ENCODE measurements at places on chromosomes 7 and 10.

DNA sequence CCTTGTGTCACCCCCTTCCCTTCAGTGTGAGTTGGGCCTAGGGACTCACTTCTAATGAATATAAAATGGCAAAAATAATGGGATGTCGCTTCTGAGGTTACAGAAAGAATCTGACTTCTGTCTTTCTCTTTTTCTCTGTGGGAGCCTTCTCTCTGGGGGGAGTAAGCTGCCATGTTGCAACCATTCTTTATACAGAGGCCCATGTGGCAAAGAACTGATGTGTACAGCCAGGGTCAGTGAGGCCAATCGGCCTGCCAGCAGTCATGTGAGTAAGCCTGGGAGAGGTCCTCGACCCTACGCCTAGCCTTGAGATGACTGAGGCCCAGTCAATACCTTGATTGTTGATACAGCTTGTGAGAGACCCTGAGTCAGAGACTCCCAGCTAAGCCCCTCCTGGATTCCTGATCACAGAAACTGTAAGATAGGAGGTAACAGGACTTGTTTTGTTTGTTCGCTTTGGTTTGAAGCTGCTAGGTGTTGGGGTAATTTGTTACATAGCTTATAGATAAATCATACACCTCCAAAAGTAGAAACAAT lies 1.7 kb downstream of the TCAF1 start:
- peak; percentile 45 for DNase-seq

- DNase-seq: peak; percentile 46
These were observed 879 bp downstream of the NUDT5 start for GRCh38 chr10:12194752-12195271.

DNA sequence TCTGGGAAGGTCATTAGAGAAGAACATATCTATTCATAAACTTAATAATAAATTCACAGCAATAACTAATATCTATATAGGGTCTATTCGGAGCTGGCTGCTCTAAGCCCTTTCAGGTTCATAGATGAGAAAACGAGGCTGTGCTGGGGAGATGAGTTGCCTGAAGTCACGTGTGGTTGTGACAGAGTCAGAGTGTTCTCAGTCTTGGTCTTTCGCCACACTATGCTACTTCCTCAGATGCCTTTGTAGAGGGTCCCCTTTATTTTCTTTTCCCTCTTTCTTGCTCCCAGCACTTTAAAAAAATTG lies 43.7 kb upstream of the FAM180A start:
- DNase-seq: no peak

- no peak for DNase-seq
These were observed 168.6 kb downstream of the MLLT10 start for GRCh38 chr10:21702633-21703111.

DNA sequence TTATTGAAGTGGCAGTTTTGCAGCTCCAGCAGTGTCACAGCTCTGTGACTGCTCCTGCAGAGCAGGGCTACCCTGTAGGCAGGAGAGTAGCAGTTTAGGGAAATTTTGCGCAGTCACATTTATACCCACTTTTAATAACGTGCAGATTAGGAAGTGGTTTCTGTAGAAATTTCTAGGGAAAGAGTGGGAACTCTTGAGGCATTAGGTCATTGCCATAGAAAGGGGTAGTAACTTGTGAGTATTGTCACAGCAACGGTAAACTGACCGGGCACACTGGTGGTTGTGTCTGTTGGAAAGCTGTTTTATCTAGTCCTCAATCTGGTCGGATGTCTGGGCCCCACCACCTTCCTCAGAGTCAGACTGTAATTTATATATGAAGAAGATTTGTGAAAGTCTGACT lies 51.9 kb downstream of the CDC14C start:
- DNase-seq: no peak

DNA sequence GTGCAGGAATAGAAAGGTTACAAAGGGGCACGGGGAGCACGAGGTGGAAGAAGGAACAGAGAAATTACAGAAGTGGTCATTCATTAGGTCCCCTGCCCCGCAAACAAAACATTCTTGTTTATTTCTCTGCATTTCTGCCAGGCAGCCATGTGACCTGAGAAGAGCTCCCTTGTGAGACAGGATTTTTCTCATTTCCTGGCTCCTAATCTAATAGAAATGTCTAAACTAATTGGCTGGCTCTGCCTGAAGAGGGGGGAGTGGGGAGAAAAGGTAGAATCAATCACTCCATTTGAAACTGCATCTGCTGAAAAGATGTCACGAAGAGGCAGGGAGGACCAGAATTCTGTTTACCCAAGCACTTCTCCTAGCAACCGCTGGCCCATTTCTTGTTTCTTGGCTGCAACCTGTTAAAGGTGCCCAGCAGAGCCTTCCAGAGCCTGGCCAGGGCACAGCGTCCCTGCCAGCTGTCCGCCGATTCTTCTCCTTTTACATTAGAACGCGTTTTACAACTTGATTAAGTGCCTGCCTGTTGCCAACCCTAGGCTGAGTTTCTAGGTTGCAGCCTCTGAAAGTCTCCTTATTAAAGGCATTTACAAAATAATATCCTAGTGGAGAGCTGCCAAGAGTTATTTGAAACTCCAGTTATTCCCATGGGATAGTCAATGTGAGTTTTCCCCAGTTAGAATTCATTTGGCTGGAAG lies 1227.6 kb downstream of the TYW1 start:
- no peak for DNase-seq

DNA sequence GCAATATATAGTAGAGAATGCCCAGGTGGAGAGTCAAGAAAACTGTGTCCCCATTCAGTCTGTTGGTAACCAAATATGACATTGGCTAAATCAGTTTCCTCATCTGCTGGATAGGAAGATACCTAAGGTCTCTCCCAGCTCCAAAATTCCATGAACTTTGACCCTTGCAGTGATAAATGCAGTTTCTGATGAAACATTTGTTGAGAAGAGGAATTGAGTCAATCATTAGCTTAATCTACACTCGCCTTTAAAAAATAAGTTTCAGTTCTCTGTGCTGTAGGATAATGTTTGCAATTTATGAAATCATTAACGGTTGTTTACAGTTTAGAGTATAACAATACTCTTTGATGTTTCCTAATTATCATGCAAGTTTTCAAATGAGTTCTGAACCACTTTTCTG lies 38.0 kb upstream of the SLC25A13 start:
- DNase-seq: no peak

DNA sequence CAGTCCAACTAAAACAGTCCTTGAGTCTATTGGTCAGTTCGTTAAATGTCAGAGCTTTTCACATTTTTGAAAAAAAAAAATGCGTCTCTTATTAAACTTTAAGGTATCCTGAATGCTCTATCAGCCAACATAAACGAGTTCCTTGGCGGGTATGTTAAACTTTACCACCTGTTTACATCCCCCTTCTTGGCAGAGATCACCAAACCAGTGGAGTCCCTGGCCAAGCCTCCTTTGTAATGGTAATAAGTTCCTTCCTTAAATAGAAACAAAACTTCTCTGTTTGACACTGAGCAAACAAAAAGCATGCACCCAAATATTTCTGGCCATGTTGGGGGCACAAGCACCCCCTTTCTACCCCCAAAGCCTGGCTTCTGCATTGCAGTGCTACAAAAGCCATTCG lies 3.2 kb downstream of the TRIL start:
- no peak for DNase-seq

DNA sequence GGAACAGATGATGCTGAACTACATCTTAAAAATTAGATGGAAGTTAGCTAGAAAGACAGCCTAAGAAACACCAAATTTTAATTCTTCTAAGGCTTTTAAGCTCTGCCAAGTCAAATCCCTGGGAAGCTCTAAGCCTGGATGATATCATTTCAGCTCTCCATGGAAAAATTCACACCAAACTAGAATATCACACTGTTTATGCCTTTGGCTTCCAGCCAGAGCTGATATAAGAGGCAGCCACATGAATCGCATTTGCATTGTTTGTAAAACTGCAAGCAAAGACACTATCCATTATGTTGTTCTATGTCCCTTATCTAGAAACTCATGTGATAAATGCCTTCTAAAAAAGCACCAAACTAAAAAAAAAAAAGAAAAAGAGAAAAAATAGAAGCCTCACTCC lies 430.4 kb downstream of the GRID1 start:
- DNase-seq: no peak

GRCh38 chr10:43255634-43256431 lies 11.0 kb downstream of the RASGEF1A start:
- DNase-seq: peak; percentile 46

DNA sequence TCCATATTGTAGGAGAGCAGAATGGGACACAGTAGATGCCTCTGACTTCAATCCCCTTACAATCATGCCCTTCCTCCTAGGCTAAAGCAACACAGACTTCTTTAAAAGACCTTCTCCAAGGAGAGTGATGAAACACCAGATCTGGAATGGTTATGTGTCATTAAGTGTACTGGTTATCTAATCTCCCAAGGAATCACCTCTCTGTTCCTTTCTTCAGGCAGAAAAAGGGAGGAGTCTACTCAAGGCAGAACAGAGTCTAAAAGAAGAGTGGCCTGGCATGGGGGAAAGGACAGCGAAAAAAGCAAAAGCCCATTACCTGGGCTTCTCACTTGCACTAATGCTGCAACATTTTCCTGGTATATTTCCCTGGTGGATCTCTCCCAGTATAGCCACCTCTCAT lies 2.9 kb downstream of the ELMO1 start:
- no peak for DNase-seq

DNA sequence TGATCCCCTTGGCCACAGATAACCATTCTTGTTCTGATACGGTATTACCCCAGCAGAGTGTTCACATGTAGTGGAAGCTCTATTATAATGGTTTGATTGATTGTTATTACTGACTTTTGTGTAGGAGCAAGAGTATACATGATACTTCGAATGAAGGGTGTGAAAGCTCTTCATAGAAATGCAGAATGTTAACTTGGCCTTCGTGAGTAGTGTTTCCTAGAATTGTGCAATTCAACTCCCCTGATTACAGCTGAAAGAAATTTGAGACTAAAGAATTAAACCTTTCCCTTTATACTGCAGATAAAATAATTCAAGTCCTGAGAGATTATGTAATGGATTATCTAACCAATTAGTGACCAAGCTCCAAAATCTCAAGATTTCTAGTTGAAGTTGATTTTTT lies 38.2 kb downstream of the MKLN1 start:
- DNase-seq: no peak

DNA sequence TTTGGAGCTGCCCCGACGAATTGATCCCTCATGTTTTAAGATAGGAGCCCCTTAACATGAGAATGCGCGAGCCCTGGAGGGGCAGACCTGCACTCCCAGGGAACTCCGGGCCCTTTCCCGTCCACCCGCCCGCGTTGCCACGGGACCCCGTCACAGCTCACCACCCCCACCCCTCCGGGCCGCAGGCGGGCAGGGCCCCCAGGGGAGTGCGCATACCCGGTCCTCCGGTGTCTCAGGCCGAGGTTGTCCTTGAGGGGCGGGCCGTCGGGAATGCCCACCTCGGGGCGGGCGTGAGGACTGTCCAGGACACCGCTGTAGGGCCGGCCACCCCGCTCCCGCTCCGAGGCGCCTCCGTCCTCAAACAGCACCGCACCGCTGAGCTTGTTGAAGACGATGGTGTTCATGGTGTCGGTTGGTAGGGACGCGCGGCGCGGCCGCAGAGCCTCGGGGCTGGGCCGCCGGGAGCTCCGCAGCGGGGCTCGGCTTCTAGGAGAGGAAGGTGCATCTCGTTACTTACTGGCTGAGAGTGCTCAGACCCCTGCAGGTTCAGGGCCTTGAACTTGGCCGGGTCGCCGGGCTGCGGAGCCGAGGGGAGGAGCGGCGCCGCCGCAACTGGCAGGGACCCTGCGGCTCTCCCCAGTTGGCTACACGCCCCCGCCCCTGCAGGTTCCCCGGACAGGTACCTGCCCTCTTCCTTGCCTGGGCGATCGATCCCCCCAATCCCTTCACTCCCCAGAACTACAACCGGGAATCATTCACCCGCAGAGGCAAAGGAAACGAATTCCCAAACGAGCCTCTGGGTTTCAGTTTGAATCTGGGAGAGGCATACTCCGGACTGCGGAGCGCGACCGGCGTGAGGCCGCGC lies 2.4 kb downstream of the MKX start:
- peak; percentile 44 for DNase-seq

- DNase-seq: peak; percentile 9
These were observed 49.5 kb upstream of the PITRM1 start for GRCh38 chr10:3222068-3222467.

DNA sequence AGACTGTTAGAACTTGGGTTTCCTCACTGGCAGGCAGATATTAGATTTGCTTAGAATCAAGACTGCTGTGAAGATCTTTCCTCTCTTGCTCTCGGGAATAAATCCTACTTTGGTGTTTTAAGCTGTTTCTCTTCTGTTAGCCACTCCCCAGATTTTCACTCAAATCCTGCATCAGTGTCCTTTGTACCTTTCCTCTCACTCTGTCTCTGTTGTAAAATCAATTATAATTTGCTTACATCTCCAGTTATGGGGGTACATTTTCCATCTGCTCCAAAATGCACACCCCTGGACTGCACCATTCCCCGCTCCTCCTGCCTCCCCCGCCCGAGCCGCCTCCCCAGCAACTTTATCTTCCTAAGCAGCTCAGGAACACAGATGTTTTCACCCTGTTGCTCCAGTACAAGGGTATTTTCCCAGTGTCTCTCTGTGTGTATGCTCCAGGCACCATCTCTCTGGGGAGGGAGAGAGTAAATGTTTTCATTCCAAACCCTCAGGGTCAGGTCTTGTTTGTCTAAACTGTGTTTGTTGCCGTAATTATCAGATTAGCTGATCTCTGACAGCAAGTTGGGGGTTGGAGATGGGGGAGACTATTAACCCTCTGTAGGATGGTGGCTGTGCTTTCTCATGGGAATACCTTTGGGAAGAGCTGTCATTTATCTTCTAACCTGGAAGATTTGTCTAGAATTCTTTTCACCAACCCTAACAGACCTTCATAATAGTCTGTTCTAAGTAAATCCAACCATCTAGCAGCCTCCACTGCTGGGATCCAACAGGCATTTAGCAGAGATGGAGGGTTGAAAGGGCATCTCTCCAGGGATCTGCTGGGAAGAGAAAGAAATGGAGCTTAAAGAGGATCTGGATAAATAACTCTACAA lies 20.4 kb upstream of the GOT1 start:
- DNase-seq: no peak

- peak; percentile 43 for DNase-seq
These were observed 15.1 kb upstream of the NME8 start for GRCh38 chr7:37833107-37833817.

- peak; percentile 1 for DNase-seq
These were observed 83.9 kb upstream of the UNC5B start for GRCh38 chr10:71128311-71128980.

GRCh38 chr10:70889291-70889690 lies 926 bp upstream of the PCBD1 start:
- peak; percentile 19 for DNase-seq

GRCh38 chr7:87342231-87342630 lies 3.2 kb upstream of the CROT start:
- peak; percentile 30 for DNase-seq

GRCh38 chr7:137846827-137847567 lies at the start of gene DGKI:
TSS of gene DGKI (minus strand) at chr7:137846974.
- no peak for DNase-seq

GRCh38 chr10:80582286-80582960 lies 44.7 kb downstream of the SH2D4B start:
- DNase-seq: no peak

GRCh38 chr10:110852255-110852896 lies 19.4 kb upstream of the PDCD4 start:
- DNase-seq: peak; percentile 70

DNA sequence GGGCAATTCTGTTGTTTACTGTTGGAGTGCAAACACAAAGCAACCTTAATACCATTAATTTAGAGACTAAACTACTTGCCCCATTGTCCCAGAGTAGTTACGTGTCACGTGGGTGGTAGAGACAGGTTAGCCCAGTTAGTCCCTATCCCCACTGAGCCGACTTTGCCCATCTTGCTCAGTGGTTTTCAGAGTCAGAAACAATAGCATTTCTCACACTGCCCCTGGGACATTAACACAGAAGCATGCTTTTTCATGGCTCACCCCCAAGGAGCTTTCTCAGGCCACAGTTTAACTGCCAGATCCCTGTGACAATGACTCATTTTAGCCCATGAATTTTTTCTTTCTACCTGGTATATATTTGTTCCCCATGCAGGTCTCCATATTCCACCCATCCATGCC lies 271.0 kb downstream of the POU6F2 start:
- DNase-seq: no peak
